ENCODE measurements at places on chromosomes 11 and 22.

GRCh38 chr11:93623179-93623578 lies 38.3 kb upstream of the CEP295 start:
- DNase-seq = no peak

- DNase-seq = no peak
Measured at GRCh38 chr22:45334068-45334467, 24.3 kb downstream of the FAM118A start.

DNA sequence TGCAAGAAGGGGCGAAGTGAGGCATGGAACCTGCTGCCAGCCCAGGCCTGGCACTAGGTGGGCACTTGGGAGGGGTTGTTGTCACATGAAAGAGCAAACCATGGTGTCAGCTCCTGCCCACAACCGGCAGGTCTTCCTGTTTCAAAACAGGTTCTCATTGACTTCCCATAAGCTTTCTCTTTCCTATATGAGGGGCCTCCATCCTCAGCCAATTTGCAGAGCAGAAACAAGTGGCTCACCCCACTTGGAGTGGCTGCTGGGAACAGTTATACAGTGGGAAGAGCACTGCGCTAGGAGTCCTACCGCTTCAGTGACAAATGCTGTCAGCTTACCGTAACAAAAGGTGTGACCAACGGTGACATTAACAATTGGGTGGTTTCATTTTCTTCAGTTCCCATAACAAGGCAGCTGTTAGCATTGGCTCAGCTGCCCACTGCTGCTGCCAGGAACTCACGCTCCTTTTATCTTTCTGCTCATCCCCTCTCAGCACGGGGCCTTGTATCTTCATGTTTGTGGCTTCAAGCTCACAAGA lies 10.2 kb upstream of the SSTR3 start:
- DNase-seq = no peak

GRCh38 chr22:44412136-44412731 lies 85.8 kb downstream of the RTL6 start:
- no peak for DNase-seq

DNA sequence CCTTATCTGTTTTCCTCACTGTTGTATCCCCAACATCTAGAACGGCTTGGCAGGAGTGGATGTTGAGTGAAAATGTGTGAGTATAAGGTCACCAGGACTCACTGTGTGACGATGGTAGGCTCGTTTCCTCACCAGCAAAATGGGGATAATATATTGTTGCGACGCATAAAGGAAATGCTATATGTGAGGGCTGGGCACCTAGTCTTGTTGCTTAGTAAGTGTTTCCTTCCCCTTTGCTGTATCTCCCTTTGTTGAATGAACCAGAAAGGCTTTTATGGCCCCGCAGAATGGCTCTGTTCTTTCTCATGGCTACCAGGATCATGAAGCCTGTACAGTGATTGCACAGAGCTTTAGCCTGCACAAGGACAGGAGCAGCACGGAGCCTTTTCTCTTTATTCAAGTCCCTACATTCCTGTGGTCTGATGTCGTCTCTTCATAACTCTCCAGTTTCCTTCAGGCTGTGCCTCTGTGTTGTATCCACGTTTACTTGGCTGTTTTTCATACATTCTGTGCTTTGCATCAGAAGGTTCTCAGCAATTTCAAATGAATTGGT lies 5.4 kb downstream of the TNRC6B start:
- DNase-seq = peak; percentile 88

- no peak for DNase-seq
Measured at GRCh38 chr11:67486481-67487195, 3.8 kb downstream of the AIP start.

DNA sequence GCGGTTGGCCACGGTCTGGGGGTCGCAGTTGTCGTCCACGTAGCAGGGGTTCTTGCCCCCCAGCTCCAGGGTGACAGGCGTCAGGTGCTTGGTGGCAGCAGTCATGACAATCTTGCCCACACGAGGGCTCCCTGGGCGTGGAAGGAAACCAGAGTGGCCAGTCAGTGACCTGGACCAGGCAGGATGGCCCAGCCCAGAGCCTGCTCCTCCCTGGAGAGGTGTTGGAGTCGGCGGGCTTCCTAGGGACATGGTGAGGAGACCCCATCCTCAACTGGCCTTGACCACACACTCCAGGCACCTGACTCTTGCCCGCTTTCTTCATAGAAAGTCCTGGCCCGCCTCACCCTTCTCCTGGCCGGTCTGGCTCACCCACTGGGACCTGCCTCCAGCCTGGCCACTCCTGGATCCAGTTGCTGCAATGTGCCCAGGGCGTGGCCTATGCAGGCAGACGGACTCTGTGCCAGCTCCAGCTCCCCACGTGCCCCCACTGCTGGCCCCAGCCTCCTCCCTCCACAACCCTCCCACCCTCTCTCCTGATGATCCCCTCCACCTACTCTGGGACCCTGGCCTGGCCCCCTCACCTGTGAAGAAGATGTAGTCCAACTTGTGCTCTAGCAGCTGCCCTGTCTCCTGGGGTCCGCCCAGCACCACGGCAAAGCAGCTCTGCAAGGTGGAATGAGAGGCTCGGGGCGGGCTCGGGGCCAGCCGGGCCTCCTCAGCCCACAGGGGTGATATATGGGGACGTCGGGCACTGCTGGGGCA lies 8.7 kb downstream of the ALDH3B2 start:
- DNase-seq = peak; percentile 29

DNA sequence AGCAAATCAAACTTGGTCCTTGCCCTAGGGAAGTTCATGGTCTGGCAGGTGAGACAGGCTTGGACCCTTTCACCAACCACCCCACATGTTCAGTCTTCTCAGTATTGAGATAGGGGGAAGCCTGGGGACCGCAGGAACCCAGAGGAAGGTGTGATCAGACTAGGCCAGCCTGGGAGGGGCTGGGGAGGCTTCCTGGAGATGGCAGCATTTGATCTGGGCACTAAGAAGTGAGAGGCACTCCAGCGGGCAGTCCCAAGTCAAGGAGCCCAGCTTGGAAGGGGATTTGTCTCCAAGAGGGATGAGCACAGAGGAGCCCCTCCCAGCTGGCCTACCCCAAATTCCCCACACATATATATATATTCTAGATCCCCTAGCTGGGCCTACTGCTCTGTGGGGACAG lies 5.4 kb downstream of the LRRC32 start:
- DNase-seq = no peak

- peak; percentile 46 for DNase-seq
Measured at GRCh38 chr11:62324731-62325556, 12.3 kb upstream of the ASRGL1 start.

GRCh38 chr11:35647421-35648093 lies 15.0 kb upstream of the TRIM44 start:
- no peak for DNase-seq

- peak; percentile 63 for DNase-seq
Measured at GRCh38 chr11:25766332-25767015, 565.5 kb upstream of the ANO3 start.

DNA sequence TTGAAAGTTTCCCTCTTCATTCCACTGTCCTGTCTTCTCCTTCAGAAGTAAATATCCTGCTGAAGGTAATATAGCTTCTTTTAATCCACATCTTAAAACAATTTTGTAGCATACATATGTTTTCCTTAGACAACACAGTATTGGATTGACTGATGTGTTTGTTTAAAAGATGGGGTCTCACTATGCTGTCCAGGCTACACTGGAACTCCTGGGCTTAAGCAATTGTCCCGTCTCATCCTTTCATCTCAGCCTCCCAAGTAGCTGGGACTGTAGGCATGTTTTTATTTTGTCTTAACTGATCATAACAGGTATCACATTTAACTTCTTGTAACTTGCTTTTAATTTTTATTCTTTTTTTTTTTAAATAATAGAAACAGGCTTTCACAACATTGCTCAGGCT lies 55.9 kb downstream of the MRTFA start:
- no peak for DNase-seq

GRCh38 chr11:118201966-118202365 lies 22.8 kb downstream of the JAML start:
- DNase-seq = no peak

DNA sequence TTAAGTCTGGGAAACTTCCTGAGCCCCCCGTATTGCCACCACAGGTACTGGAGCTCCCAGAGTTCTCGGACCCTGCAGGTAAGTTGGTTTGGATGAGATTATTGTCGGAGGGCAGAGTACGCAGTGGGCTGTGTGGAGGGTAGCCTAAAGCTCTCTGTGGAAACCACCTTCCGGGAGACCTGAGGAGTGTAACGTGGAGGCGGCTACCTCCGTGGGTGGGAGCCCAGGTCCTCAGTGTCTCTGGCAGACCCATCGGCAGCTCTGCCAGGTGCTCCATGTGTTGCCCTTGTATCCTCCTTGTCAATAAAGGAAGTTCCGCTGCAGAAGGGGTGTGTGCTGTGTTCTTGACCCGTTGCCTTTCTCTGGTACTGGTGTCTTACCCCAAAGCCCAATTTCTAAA lies 61.4 kb downstream of the SYT13 start:
- no peak for DNase-seq

DNA sequence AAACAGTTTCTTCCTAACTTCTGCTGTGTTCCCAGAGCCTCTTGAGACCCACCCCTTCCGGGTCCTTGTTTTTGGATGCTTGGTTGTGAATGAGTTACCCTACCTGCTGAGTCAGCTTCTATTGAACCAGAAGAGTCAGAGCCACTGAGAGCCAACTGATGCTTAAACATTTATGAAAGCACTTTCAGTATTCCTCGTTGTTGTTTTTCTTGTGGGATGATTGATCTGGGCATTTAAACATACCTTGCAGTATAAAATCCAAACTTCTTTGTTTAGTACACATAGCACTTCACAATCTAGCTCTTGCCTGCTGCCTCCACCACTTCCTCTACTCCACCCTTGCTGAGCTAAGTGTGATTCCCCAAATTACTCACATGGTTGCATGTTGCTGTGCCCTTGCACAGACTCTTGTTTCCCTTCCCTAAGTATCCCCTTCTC lies 5.5 kb downstream of the PRSS23 start:
- peak; percentile 45 for DNase-seq

DNA sequence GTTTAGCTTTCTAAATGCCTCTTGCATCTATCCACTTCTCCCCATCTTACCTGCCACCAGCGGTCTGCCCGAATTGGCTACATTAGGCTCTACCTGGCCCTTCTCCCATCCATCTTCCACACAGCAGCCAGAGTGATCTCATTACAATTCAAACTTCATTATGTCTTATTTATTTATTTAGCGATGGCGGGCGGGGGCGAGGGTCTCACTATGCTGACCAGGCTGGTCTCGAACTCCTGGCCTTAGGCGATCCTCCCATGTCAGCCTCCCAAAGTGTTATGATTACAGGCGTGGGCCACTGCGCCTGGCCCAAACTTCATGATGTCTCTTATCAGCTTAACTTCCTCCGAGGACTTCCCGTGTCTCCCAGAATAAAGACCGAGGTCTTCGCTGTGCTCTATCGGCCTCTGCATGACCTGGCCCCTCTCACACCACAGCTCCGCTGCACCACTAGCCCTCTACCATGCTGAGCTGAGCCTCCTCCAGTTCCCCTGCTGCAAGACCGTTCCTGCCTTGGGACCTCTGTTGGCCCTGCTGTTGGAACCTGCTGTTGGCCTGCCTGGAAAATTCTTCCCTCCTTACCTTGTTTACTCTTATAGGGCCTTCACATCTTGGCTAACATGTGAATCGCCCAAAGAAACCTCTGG lies 870 bp upstream of the CTTN start:
- peak; percentile 45 for DNase-seq

DNA sequence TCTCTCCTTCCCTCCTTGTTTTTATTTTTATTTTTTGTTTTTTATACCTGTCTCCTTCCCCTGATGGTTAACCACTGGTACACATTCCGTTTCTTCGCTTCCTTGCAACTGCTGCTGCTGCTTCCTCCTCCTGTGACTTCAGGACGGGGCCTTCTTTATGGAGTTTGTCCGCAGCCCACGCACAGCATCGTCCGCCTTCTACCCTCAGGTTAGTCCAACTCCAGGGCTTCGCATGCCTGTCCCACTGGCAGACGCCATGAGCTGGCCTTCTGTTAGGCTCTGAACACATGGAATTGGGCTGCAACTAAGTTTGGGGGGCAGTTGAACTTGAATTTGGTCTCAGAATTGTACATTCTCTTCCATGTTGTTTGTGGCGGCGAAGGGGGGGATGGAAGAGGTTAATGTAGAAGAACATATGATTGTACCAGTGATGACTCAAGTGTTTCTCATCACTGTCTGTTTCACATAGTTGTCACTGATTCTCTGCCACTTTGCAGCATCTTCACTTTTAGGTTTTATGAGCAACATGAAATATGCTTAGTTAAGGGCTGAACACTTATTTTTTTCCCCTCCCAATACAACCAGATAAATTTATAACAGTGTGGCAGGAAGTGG lies 83.0 kb upstream of the YWHAH start:
- DNase-seq = peak; percentile 42

- DNase-seq = peak; percentile 91
Measured at GRCh38 chr22:31952472-31952871, 8.1 kb downstream of the YWHAH start.

GRCh38 chr11:94147433-94147845 lies 18.8 kb downstream of the PANX1 start:
- DNase-seq = no peak

DNA sequence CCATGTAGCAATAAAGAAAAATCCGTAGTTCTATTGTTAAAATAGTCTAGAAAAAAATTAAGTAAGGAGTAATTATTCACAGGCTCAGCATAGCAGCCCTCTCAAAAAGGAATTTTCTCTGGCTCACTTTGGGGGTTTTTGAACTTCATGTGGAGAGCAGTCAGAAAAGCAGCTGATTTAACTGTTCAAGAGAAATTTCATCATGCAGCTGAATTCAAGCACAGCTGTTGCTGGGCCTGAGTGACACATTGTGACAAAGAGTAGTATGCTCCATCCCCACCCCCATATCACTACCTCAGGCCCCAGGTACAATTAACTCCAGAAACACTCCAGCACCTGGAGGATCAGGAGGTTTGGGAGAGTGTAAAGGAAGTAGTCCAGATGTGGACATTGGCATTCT lies 272.1 kb downstream of the FAM76B start:
- DNase-seq = no peak

- DNase-seq = no peak
Measured at GRCh38 chr11:47014097-47014496, 77.5 kb downstream of the CSTPP1 start.

DNA sequence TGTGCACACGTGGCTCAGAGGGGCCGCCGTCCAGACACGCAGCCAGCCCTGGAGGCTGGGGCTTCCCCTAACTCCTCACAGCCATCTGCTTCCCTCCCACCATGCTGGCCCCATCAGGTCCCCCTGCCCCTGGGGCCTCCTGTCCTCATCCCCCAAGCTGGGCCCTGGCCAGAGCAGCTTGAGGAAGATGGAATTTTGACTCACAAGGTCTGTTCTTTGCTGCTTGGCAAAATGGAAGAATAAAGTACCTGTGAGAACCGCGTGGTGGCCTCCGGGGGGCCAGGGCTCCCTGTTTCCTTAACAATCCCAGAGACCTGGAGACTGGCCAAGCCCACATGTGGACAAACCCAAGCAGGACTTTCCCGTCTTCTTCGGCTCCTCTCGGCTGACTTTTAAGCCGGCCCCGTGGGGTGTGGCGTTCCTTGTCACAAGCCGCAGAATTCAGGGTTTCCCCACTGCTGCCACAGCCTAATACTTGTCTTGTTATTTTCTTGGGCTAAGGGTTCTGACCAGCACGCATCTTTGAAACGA lies 872.8 kb downstream of the BRD1 start:
- DNase-seq = no peak
